ENCODE measurements at places on chromosomes 16 and 17.
A peak's percentile ranks its signal among the peaks of the same experiment; 100 is the strongest.

GRCh38 chr17:45001310-45001709, 33.2 kb upstream of the C1QL1 start:
- DNase-seq = no peak

DNA sequence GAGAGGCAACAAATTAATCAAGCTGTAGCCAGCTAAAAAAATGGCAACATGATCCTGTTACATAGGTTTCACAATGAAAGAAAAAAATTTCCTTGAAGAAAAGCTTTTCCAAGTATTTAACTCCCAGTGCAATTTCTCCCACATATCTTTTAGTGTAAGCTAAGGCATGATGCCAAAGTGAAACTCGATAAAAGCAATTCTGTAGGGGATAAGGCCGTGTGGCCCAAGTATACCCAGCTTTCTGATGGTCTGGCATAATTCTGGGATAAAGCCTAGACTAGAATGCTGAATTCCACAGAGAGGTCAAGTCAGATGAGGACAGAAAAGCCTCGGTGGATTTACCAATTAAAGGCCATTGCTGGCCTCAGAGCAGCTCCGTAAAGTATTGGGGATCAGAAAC, 36.2 kb downstream of the CTCF start:
- no peak for DNase-seq

DNA sequence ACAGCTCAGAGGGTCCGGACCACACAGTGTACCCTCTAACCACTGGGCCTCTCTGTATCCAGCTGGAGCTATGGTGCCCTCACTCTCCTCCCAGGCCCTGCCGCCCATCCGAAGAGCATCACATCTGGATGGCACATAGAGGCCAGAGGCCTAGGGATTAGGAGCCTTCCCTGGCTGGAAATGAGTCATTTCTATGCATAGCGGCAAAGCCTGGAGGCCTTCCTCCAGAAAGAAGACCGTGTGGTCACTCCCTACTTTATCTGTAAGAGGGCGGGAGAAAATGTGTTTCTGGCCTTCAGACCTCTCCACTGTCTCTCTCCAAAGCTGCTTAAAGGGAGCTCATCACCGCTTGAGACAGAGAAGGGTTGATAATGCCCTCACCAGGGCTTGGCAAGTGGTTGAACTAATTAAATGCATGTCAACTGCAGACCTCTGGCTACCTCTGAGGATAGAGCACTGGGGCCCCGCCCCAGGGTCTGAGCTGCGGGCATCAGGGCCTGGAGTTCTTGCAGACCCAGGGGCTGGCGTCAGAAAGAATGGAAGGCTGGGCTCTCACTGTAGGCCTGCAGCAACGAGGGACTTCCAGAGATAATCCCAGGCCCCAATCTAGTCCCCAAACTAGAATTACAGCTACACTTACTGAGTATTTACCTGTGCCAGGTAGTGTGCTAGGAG, 122.2 kb downstream of the IRX5 start:
- DNase-seq = no peak

DNA sequence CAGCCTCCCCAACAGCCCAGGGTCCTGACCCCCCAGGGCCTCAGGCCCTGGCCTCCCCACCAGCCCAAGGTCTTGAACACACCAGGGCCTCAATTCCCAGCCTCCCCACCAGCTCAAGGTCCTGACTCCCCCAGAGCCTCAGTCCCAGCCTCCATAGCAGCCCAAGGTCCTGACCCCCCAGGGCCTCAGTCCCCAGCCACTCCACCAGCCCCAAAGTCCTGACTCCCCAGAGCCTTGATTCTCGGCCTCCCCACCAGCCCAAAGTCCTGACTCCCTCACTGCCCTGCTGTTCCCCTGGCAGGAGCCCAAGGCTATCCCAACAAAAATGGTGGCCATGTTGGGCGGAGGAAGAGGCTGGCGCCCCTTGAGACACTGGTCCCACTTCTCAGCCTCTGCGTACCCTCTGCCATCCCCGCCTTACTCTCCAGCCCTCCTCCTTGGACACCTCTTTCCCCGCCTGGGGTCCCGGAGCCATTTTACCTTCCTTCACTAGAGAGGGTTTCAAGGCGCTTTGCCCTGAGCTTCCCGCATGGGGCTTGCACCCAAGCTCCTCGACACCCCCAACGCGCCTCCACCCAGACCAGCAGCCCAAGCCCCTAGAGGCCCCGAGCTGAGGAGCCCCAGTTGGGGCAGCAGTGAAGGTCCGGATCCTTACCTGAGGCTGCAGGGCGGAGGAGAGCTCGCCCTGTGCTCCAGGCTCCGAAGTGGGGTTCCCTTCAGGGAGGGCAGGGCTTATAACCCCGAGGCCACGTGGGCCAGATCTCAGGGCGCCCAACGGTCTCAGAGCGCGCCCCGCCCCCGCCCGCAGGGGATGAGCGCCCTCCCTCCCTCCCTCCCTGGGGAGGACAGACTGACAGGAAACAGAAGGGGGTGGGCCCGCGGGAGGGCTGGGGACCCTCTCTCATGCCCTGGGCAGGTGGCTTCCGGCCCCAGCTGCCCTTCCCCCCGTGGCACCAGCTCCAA, 3.5 kb upstream of the TSPOAP1 start:
- DNase-seq = peak; percentile 87

- no peak for DNase-seq
These were observed 209.6 kb upstream of the CACNG5 start for GRCh38 chr17:66625311-66625767.

- peak; percentile 61 for DNase-seq
These were observed 5.8 kb upstream of the OGFOD3 start for GRCh38 chr17:82424001-82424862.

DNA sequence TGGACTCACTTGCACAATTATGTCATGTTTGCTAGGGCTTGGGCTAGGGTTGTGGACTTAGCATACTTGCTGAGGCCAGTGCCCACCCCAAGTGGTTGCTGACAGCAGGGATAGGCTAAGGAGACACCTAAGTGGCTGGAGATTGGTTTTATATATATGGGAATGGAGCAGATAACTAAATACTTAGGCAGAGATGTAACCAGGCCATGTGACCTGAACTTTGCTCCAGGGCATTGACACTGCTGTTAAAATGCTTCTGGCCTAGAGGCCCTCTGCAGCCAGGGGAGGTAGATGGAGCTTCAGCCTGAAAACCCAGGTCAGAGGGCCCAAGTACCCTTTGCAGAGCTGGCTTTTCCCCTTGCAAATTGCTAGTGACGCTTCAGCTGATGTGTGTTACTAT, 1.4 kb upstream of the ITGB3 start:
- no peak for DNase-seq

DNA sequence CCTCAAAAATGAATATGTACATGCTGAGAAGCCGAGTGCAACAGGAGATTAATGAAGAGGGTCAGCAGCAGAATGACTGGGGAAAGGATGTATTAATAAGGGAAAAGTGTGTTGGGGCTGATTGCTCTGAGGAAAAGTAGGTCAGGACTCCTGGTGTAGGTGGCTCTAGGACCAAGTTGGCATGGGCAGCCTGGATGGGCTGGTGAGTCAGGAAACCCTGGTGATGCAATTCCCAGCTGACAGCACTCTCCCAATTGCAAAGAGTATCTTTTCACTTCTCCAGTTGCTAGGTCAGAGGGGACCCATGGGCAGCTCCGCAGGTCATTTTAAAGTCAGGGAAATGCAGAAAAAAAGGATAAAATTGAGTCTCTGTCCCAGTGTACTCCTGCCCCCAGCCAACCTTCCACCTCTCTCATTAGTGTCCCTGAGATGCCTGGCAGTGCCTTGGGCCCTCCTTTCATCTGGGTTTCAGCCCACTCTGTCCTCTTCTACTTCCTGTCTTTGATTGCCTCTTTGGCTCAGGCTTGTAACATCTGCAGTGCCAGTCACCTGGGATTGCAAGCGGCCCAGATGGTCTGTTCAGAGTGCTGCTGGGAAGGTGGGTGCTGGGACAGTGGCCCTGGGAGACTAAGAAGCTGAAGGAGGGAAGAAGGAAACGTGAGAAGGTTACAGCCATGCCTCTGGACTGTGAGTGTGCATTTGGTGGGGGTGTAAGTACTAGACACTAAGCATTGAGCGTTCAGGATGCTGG, 2177.2 kb downstream of the TP53TG3F start:
- no peak for DNase-seq

DNA sequence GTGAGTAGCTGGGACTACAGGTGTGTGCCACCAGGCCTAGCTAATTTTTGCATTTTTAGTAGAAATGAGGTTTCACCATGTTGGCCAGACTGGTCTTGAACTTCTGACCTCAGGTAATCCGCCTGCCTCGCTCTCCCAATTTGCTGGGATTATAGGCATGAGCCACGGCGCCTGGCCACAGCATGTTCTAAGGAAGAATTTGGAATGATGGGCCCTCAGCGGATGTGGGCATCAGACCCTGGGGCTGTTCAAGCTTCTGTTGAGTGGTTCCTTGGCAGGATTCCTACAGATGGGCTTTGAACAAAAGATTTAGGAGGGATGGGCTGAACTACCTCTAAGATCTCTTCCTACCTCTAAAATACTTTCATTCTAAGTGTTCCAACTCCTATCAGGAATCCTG, 4.1 kb downstream of the PRPSAP2 start:
- no peak for DNase-seq

DNA sequence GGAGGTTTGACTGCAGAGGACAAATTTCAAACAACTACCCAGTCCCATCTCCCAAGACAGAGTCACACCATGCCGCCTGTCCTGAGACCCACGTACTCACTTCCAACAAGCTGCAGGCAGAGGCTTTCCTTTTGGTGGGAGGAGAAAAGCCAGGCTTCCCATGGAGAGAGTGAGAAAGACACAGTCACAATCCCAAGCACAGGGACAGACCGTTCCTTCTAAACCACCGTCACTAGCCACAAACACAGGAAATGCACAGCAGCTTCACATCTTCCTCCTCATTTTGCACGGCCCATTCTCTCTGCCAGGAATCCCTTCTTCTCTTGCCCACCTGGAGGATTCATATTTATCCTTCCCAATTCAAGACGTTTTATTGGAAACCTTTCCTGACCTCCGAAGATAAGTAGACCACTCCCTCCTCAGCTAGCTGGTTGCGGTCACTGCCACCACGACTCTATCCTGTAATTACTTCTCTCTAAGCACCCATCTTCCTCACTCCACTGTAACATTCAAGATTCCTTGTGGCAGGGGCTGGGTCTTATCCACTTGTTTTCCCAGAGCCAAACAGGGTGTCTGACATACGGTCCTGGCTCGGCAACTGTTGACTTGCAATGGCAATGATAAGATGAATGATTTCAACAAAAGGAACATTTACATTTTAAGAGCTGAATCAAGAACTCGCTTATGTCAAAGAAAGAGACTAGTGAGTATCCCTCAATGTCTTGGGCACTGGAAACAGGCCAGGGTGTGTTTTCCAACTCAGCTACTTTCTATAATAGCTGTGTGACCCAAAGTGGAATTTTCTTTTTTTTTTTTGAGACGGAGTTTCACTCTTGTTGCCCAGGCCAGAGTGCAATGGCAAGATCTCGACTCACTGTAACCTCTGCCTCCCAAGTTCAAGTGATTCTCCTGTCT, 87.6 kb downstream of the XYLT1 start:
- no peak for DNase-seq

- DNase-seq = no peak
These were observed 75.5 kb downstream of the JPH3 start for GRCh38 chr16:87677830-87678229.

DNA sequence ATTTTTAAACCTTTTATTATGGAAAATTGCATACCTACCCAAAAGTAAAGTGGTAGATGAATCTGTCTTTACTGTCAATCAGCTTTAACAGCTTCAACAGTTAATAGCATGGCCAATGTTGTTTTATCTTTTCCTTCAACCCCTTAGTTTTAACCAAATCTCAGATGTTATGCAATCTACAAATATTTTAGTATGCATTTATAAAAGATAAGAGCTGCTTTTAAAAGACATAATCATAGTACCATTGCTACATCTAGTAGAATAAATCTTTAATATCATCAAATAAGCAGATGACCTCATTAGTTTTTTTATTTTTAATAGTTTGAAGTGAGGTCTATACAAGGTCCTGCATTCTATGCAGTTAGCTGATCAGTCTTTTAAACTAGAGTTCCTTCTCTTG, 37.9 kb downstream of the MAP2K4 start:
- no peak for DNase-seq

GRCh38 chr17:48595278-48595999, 1.9 kb upstream of the HOXB5 start:
- no peak for DNase-seq

DNA sequence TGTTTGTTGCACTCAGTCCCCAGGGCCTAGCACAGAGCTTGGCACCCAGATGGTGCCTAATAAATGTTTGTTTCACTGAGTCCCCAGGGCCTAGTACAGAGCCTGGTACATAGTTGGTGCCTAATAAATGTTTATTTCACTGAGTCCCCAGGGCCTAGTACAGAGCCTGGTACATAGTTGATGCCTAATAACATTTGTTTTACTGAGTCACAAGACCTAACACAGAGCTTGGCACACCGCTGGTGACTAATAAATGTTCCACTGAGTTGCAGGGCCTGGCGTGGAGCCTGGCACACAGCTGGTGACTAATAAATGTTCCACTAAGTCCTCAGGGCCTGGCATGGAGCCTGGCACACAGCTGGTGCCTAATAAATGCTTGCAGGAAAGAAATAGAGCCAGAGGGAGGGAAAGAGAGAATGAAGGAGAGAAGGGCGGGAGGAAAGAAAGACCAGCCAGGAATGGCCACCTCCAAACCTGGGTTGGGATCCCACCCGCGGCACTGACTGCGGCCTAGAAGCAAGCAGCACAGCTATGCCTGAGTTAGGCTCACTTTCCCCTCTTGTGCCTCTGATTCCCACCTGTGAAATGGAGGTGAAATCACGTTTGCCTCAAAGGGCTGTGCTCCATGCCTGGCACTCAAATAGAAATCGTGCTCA, 7.5 kb downstream of the SLC5A11 start:
- DNase-seq = no peak

DNA sequence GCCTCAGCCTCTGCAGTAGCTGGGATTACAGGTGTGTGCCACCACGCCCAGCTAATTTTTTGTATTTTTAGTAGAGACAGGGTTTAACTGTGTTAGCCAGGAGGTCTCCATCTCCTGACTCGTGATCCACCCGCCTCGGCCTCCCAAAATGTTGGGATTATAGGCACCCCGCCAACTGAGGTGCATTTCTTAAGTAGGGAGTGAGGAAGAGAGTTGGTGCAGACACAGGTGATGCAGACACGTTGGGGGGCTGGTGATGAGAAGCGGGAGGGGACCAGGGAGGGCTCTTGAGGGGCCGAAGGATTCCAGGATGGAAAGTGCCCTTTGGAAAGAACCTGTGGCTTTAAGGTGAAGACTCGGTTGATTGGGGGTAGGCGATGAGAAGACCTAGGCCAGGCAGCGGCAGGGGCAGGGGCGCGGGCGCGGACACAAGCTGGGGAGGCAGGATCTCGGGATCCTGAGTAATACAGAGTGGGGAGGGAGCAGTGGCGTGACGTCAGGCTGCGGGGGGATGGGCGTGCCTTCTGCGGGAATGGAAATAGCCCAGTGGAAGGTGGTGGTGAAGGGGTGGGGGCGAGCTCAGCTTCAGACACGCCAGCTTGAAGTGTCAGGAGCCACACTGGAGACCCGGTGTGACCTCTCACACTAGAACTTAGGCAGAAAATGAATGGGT, 2.5 kb upstream of the ATP6V0C start:
- no peak for DNase-seq

DNA sequence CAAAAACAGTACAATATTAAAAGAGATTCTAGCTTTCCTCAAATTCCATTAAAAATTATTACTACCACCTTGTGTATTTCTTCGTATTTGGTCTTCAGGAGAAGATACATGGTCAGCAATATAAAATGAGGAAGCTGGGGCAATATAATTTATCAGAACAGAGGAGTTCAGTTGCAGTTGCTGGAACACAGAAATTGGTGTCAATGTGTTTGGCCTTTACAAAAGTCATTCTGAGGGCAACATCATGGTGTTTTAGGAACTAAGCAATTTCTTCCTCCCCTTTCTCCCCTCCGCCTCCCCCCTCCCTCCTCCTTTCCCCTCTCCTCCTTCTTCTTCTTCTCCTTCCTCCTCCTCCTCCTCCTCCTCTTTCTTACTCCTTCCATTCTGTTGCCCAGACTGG, 102.1 kb downstream of the YPEL2 start:
- DNase-seq = no peak

GRCh38 chr16:13348416-13348815, 447.0 kb downstream of the SHISA9 start:
- no peak for DNase-seq
